NCI-H524 treated with DMSO at 0.1 percent for 48 hours (cell line): ENCODE measurements at places on chromosomes 4 and X.

DNA sequence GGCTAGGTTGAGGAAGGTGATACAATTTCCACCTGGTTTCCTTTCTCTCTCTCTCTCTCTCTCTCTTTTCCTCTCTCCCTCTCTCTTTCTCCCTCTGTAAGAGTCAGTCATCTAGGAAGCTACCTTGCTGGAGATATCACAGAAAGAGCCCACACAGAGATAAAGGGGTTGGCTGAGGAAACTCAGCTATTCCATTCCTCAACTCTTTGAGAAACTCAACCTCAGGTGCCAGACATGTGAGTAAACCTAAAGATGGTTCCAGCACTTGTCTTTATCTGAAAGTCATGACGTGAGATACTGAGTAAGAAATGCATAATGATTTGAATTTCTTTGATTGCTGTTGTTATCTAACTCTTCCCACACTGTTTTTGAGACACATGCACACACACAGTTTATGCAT lies 564.0 kb downstream of the SPOCK3 start:
- no peak for DNase-seq

GRCh38 chr4:83605744-83606172 lies 69.8 kb downstream of the GPAT3 start:
- no peak for DNase-seq

DNA sequence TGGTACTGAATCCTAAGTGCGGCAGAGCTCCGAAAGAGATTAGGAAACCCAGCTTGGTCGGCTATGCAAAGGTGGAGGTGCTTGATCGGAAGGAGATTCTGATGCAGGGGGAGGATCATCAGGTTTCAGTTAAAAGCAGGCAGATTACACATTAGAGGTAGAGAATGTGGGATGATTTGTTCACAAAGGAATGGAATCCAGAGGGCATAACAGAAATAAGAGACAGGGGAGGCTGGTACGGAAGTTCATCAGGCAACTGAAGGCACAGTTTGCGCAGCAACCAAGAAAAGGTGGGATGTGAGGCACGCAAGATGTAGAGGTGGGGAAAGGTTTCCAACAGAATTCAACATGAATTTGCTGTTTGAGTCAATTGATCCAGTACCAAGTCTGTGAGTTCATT lies 424 bp upstream of the ZNF330 start:
- DNase-seq: no peak

- peak; percentile 3 for DNase-seq
These were observed at the start of gene ARHGEF9 for GRCh38 chrX:63784902-63785707. Gene ARHGEF9, minus strand, starts transcription at chrX:63785214. Its CDS starts 69 bp downstream, at chrX:63785145.

GRCh38 chrX:134369576-134369975 lies 90.4 kb upstream of the HPRT1 start:
- no peak for DNase-seq

DNA sequence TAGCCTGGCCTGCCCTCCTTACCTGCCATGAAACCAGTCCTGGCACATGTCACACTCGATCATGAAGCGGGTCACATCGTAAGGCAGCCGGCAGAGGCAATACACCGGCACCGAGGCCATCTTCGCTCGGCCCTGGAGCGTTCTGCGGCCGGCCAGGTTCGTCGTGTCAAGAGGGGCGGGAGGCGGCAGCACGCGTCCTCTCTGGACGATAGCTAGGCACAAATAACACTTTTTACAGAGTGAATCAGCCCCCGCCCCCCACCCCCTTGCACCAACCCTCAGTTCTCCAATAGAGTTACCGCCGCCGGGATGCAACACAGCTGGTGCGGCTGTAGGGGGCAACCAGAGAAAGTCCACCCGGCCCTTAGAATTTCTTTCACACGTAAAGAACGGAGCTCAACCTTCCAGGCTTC lies 1.7 kb downstream of the PHF8 start:
- no peak for DNase-seq

DNA sequence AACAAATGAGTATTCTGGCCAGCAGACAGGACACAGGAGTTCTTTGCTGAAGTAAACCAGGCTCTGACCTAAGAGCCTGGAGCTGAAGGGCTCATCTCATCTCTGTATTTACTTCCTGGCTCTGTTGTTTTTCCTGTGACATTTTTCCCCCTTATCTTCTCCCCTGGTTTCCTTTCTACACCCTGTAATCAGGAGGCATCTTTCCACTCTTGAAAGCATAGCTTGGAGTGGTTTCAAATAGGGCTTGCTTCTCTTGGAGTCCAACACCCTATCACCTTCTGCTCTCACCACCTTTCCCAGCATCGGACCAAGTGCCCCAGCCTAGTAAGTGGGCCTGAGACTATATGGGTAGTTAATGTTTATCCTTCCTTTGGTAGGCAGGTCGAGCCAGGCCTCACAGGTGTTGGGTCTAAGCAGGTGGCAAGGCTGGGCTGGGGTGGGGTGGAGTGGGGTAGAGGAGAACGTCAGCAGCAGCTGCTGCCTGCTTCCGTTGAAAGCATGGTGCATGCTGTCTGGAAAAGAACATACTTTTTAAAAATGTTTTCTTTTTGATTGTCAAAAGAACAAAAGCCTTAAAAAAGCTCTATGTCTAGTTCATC lies 1.2 kb downstream of the DRP2 start:
- DNase-seq: no peak

- DNase-seq: no peak
These were observed 145.6 kb downstream of the AMELX start for GRCh38 chrX:11438767-11439166.

DNA sequence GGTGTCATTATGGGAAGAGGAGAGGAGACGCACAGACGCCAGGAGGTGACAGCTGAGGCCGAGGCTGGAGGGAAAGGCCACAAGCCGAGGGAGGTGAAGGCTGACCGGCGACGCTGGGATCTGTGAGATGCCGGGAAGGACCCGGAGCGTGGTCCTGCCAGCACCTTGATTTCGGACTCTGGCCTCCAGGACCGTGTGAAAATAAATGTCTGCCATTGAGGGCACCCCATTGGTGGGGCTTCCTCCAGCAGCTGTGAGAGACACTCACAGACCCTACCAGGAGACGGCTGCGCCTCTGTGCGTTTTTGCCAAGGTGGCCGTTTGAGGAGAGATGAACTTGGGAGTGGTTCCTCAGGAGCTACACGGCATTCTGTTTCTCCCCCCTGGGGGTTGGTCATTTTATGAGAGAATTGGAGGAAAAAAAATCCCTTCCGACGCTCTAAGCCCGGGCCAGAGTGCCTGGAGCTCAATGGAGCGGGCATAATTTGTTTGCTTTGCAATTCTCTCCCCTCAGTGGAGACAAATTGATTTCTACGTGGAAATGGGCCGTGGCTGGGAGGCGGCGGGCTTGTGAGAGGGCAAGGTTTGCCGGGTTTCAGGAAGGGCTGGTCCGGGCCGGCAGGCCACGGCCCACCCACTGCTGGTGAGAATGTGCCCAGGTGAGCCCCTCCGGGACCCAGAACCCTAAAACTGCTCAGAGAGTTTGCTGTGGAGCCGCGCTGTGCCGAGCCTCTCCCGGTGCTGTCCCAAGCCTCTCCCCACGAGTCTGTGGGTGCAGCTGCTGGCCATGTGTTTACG lies 53.9 kb downstream of the CPZ start:
- DNase-seq: no peak

- DNase-seq: no peak
These were observed 793 bp downstream of the TSPAN7 start for GRCh38 chrX:38561951-38562719.

GRCh38 chrX:38126179-38126578 lies 94.5 kb downstream of the SRPX start:
- no peak for DNase-seq

DNA sequence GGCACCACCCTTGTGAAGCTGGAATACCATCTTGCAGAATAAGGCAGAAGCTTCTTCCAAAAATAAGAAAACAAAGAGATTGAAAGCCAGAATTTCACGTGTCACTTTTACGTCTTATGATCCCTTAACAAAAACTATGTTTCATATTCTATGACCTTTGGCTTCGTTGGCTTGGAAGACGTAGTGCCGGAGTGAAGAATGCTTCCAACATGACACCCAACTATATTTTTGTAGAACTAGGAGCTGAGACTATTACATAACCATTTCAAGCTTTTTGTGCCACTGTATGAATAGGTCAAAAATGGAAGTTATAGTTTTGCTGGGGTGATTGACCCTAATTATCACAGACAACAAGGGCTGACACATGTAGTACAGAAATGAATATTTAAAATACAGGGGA lies 996.2 kb downstream of the ADGRL3 start:
- DNase-seq: no peak

GRCh38 chrX:19747652-19748610 lies 139.5 kb downstream of the SH3KBP1 start:
- no peak for DNase-seq

- DNase-seq: no peak
These were observed 44.9 kb downstream of the ENPEP start for GRCh38 chr4:110520886-110521285.

DNA sequence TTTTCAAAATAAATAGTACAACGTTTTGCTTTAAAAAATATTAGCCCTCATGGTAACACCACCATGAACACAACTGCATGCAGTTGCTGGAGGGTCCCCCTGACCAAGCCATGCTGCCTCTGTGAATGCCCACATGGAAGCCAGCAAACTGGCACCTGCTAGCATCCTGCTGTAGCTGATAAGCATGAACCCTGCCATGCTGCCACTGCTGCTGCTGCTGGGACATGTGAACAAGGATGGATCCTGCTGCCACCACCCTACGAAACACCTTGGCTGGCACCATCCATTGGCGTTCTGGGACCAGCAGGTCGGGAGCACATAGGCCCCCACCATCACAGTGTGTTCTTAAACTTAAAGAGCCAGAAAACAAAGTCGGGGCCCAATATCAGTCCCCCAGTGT lies 83.9 kb downstream of the SATL1 start:
- DNase-seq: no peak

GRCh38 chr4:164501074-164501473 lies 252.9 kb upstream of the SMIM31 start:
- DNase-seq: no peak

GRCh38 chrX:17375367-17375636 lies 302 bp downstream of the NHS start:
- DNase-seq: no peak

DNA sequence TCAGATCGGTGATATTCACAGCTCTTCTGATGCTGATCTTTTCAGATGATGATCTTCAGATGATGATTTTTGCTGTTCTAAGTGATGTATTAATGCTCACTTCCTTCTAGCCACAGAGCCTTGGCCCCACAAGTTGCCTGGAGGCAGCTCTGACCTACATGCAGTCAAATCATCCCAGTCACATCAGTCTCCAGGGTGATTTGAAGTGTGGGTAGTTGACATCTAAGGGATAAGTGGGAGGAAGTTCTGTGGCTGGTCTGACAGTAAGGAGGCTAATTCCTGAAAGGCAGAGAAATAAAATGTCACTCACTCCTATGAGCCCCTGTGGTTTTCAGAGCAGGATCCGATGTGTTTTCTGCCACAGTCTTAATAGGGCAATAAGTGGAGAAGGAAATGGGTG lies 79.8 kb upstream of the RPL34 start:
- DNase-seq: no peak

GRCh38 chrX:153941336-153942252 lies 2.8 kb downstream of the RENBP start:
- DNase-seq: no peak

DNA sequence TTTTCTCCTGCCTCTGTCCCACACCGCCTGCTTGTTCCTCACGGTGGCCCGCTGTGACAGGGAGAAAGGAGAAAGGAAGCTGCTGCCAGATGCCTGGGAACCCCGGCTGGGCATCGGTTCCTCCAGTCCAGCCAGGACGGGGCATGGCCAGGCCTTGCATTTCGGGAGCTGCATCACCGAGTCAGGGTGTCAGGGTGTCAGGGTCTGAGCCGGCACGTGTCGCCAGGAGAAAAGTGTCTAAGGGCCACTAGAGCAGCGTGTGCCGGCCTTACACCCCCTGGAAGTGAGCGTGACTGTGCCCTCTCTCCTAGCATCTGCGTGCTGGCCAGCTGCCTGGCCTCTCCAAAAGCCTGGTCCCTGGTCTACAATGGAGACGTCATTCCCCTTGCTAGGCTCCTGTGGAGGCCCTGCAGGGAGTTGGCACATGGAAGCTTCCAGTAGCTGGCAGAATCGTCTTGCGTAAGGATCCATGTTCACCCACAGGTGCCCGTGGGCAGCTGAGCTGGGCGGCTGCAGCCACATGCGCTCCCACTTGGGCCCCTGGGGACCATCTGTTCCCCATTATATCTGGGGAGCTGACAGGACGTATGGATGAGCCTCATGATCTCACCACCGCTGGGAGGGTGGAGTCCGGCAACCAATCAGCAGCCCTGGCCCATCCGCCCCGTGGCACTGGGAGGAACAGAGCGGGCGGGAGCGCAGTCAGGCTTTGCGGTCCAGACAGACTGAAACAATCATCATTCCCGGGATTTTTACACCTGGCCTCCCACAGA lies 39.9 kb upstream of the HMX1 start:
- DNase-seq: no peak

DNA sequence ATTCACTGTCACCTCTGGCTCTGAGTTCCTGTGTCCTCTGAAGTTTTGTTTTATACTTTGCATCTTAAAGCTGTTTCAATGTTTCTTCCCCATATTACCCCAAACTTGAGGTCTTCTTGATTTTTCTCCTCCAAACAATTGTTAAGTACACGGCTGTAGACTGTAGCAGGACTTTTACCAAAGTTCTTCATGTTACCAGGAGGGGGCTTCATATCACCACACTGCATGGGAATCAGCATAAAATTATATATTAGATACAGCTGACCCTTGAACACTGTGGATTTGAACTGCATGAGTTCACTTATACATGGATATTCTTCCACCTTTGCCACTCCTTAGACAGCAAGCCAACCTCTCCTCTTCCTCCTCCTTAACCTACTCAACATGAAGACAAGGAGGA lies 56.6 kb downstream of the SPATA18 start:
- DNase-seq: no peak

GRCh38 chr4:124334119-124334518 lies 378.4 kb downstream of the ANKRD50 start:
- peak; percentile 4 for DNase-seq

DNA sequence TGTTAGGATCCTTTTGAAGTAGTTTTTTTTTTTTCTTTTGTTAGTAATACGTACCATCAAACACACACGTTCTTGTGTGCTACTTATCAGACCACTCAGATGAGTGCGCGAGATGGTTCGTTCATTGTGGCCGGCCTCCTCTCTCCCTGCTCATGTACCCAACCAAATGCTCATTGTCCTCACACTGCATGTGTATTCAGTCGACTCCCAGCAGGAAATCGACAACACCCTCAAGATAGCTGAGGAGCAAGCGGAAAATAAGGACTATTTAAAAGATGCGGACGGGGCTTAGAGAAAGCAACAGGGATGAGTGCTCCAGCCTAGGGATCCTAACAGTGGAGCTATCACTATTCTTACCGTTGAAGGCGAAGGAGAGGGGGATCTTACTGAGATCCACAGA lies 72.9 kb upstream of the GUCY1A1 start:
- DNase-seq: no peak

DNA sequence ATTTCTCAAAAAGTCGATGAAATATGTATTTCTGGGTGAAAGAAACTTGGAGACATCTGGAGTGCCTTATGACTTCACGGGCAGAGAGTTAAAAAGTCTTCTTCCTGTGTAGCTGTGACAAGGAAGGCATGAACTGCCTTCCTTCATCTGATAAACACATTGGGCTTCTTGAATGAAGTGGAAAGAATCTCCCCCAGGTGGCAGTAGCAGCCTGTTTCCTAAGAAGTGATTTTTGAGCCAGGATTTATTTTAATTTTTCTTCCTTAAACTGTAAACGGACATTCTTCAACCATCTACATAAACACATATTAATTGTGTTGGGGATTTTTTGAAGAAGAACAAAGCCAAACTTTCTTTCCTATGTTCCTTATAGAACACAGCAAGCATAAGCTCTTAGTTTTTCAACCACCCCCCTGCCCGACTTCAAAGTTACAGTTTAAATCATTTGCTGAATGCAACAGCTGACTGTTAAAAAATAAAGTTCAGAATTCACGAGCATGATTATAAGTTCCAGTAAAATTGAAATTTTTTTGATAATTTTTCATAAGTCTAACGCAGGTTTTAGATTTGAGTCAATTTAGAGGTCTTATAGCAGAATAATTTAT lies 980 bp upstream of the GIMD1 start:
- no peak for DNase-seq
